Activated CD4-positive, alpha-beta memory T cell treated with anti-CD3 and anti-CD28 coated beads, Interleukin-2, amount 10 ng/mL, durations not matched to agents 7 days and 5 days (primary cell): ENCODE measurements at places on chromosomes 6 and 20. TPM values are rescaled to one million over a fixed set of nuclear protein-coding genes. Genes with fewer than 3 reads are reported as not detected.

Gene F13A1
- total RNA-seq, result not detected

Gene HRH3
- not detected for total RNA-seq

Gene PTPRA
- total RNA-seq, result 71.5 TPM

Gene SCUBE3
- total RNA-seq, result not detected

Gene OSER1
- 30.8 TPM for total RNA-seq

Gene TXLNB
- 0.60 TPM for total RNA-seq

Gene SAMD5
- total RNA-seq, result not detected

Gene PTCRA
- not detected for total RNA-seq

Gene SLC4A11
- 1.8 TPM for total RNA-seq

Gene KIAA1755
- total RNA-seq, result not detected

Gene IL17A
- 6.2 TPM for total RNA-seq

Gene KHDC1
- 8.5 TPM for total RNA-seq

Gene EEF1A1
- total RNA-seq, result 7,455 TPM

Gene TTK
- 35.9 TPM for total RNA-seq

Gene TRIM31
- total RNA-seq, result not detected

Gene SLC26A8
- not detected for total RNA-seq

Gene PTK6
- total RNA-seq, result 2.3 TPM
